Uterus (tissue), 4 donors: ENCODE measurements at places on chromosomes 1 and 21. TPM values are rescaled to one million over a fixed set of nuclear protein-coding genes. Genes with fewer than 3 reads are reported as not detected.

HENMT1 gene
- total RNA-seq, result 1.3 TPM

FYB2 gene
- total RNA-seq, result 8.6 TPM

DNA sequence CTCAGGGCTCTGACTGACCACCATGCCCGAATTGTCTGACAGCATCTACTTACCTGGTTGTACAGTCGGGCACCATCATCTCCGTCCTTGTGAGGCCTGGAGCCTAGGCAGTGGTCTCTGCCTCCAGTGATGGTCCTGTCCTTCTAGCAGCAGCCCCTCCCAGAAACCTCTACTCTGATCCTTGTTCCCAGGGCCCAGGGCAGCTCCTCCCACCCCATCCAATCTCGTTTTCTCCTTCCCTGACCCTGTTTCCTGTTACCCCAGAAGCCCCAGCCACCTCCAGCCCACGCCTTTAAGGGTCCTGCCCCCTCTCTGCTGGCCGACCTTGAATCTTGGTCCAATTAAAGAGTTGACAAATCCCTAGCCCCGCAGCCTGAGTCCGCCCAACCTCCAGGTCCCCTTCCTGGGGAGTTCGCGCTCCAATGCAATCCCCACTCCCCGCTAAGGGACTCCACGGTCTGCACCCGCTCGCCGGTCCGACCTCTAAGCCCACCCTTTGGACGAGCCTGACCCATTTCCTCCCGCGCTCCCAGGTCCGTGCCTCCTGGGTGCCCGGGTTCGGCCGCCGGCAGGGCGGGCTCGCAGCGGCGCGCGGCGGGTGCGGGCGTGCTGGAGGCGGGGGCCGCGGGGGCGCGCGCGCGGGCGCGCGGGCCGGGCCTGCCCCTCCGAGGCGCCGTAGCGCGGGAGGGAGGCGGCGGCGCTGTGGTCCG is at the start of gene B4GALT2:
Gene B4GALT2, plus strand, starts transcription at position 660 of the 710 bp plus-strand sequence. CDS start 1,951 bp downstream, outside the sequence.
- DNase-seq, result peak; percentile 26

DNA sequence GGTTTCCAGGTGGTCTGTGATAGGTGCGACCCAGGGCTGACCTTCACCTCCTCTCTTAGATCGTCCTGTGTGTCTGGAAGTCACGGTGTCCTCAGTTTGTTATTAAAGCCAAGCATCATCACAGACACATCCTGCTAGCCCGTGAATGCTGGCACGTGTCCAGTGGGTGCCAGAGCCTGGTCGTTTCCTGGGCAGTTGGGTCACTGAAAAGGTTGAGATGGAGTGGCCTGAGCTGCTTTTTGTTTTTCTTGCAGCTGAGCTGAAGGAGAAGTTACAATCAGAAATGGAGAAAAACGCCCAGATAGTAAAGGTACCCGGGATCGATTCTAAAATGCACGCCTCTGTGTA is 23.2 kb downstream of the PCNT start:
- no peak for DNase-seq

CYP4X1 gene
- 4.1 TPM for total RNA-seq

FABP3 gene
- total RNA-seq, result 33.2 TPM

GRCh38 chr1:51997974-51998382 is 7.5 kb upstream of the RAB3B start:
- DNase-seq, result no peak

FCRL5 gene
- 1.3 TPM for total RNA-seq

CENPF gene
- 41.2 TPM for total RNA-seq

MFSD2A gene
- total RNA-seq, result 16.2 TPM

EVI5 gene
- 58.1 TPM for total RNA-seq

OR2G6 gene
- not detected for total RNA-seq

GRCh38 chr1:2544093-2544874 is 11.9 kb upstream of the TNFRSF14 start:
- no peak for DNase-seq

DNA sequence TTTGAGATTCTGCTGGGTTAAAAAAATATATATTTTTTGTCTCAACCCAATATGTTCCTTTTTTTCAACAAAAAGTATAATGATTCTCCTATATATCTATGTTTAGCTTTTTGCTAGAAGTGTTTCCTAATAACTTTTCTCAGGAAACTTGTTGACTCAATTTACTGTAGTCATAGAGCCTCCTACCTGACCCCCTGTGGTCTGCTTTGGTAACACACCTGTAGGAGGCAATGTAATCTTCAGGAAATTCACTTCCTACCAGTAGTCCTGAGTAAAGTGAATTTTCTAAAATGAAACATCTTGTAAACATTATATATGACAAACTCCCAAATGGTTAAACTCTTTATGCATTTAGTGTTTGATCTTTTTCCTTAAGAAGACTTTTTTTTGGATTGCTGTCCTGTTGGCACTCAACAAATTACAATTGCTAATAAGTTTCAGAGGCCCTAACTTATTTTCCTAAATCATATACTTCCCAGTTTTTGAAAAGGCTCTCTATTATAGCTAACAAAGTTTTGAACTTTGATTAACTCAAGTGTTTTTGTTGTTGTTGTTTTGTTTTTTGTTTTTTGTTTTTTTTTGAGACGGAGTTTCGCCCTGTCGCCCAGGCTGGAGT is 118.3 kb downstream of the OLFML2B start:
- DNase-seq, result no peak

NBPF3 gene
- 23.0 TPM for total RNA-seq

DNA sequence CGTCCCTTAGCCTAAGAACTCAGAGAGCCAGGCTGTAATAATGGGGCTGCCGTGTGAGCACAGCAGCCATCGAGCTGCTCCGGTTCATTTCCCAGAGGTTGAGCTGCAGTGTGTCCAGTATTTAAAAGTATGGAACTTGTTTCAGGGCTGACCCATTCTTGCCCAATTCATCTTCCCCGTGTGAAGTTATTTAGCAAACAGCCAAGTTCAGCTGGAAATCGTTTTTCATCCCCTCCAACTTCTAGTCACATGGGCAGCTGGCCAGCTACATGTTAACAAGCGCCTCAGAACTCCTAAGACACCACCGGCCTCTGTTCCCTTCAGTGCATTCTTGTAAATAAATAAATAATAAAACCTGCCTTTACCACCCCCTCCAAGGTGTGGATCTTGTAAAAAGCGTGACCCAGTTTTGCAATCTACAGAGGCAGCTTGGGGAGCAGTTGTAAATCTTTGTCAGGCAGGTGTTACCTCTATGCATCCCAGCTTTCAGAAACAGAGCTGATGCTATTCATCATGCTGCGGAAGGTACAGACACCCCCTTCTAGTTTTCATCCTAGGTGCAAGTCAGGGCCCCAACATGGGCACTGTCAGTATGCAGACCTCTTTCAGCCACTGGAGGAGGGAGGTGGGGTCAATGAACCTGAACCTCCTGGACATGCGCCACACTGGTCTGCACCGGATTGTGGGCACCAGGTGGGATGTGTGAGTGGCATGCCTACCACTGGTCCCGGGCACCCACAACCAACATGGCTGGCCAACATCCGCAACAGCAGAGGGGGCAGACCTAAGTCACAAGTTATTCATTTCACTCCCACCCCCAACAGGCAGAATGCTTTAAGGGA is 18.7 kb upstream of the KNCN start:
- no peak for DNase-seq

KANK4 gene
- not detected for total RNA-seq

DNA sequence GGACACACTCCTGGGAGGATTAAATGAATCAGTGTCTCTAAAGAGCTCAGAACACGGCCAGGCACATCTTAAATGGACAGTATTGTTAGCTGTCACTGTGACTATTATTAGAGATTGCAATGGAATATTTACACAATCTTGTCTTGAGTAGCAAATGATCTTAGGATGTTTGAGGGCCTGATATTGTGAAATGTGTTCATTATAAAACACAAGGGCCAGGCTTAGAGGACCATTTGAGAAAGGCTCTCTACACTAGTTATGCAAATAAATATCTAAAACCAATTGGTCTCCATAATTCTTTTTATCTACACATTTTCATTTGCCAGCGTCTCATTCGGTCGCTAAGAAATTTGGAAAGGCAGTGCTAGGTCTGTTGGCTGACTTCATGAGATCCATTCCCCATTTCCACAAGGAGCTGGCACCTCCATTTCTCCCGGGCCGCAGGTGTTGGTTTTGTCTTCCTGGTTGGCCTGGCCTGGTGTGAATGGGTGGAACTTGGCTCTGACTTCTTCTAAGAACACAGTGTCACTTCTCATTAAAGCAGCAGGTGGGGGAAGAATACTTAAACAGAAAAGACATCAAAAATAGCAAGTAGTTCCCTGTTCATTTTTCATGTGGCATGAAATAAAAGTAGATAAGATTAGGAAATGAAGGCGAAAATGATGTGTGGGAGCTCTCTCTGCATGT is 56.0 kb upstream of the PLXNA2 start:
- DNase-seq, result no peak

BMP8B gene
- total RNA-seq, result not detected

GRCh38 chr21:45138199-45139002 is 64.0 kb downstream of the ADARB1 start:
- DNase-seq, result peak; percentile 72

RXRG gene
- not detected for total RNA-seq

- no peak for DNase-seq
These were observed 11.7 kb downstream of the PTGFRN start for GRCh38 chr1:116921301-116921885.

TAS1R3 gene
- 0.34 TPM for total RNA-seq

- DNase-seq, result no peak
These were observed 24.4 kb upstream of the DOCK7 start for GRCh38 chr1:62712336-62713243.

DNA sequence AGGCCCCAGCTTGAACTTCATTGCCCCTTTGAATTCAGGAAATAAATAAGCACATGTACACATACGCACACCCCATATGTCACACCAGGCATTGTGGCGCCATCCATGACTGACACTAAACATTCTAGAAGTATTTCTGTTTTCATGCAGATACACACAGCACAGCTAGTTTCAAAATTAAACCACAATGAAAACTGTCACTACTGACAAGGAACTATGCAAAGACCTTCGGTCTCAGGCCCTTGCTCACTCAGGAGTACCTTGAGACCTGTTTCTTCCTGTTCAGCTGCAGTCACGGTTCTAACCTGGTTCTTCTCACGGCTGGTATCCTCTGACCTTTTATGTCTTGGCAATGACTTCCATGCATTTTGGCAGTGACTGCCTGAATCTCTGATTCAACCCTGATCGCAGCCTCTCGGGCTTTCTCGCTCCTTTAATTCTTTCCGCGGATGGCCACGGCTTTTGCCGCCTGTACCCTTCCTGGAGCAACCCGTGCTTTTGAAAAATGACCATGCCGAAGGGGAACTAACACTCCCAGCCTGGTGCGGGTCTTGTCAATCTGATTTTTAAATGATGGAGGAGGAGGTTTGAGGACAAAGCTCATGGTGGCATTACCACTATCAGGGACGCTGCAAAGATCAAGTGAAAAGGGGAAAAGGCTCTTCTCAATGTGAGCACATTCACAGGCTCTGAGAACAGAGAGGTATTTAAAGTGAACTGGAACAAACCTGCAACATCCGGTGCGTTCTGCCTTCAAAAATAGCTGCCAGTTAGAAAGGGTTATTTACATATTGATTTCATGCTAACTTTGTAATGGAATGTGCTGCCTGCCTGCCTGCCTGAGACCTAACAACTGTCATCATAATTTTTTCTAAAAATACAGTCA is 384.6 kb downstream of the RRAGC start:
- DNase-seq, result no peak

TRAF3IP3 gene
- 1.3 TPM for total RNA-seq

DNA sequence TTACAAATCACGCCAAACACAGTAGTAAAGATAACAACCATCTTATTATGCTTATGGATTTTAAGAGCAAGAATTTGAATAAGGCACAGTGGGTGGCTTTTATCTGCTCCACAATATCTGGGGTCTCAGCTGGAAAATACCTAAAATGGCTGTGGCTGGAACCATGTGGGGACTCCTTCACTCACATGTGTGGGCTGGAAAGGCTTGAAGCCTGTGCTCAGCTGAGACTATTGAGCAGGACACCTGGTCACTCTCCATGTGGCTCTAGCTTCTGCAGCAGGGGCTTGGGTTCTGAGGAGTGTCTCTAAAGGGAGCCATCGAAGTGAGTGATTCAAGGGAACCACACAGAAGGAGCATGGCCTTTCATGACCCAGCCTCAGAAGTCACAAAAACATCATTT is 239.6 kb upstream of the B3GALT2 start:
- no peak for DNase-seq

GRCh38 chr1:15152318-15153183 is 996 bp upstream of the TMEM51 start:
- DNase-seq, result peak; percentile 83

NR1I3 gene
- total RNA-seq, result not detected

DNA sequence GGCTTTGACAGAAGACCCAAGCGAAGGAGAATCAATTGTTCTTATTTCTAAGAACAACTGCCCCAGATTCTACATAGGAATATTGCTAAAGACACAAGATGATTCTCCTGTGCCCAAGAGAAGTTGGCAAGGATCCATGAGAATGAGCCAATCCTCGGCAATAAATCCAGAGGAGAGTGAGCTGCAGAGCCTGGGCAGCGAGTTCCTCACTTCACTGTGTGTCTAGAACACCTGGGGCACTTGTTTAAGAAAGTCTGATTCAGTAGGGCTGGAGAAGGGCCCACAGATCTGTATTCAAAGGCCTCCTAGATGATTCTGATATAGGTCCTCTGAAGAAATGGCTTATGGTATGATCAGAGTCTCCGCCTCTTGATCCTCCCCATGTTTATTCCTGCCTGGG is 31.8 kb downstream of the GADD45A start:
- DNase-seq, result no peak

- no peak for DNase-seq
These were observed 83.5 kb downstream of the RABGAP1L start for GRCh38 chr1:174242856-174243255.

DNA sequence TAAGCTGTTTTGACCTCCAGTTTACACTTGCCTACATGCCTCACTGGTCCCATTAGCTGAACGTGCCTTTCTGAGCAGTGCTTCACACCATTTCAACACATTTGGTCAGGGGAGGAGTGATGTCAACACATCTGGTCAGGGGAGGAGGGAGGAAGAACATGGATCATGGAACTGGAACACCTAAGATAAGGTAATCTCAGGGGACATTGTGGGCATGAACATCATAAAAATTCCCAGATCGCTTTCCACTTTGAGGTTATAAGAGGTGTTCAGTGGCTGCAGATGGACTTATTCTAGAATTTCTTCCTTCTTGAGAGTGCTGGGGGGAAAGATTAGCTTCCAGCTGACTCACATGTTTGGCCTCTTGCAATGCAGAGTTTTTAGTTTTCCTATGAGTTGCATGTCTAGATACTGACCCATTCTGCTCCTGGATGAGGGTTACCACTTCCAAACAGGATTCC is 2.0 kb downstream of the QSOX1 start:
- DNase-seq, result no peak
